ENCODE measurements at places on chromosomes 1 and 21.
A peak's percentile ranks its signal among the peaks of the same experiment; 100 is the strongest.

GRCh38 chr1:161080441-161081405 lies 8.6 kb downstream of the NECTIN4 start:
- ATAC-seq: no peak

GRCh38 chr1:55005351-55006140 lies 6.8 kb downstream of the BSND start:
- ATAC-seq: no peak

GRCh38 chr21:35565204-35565611 lies 495.1 kb downstream of the SETD4 start:
- no peak for ATAC-seq

- no peak for ATAC-seq
These were observed 56.1 kb downstream of the KCTD3 start for GRCh38 chr1:215623162-215623561.

GRCh38 chr21:22395965-22396364 lies 1397.8 kb downstream of the NCAM2 start:
- ATAC-seq: no peak

DNA sequence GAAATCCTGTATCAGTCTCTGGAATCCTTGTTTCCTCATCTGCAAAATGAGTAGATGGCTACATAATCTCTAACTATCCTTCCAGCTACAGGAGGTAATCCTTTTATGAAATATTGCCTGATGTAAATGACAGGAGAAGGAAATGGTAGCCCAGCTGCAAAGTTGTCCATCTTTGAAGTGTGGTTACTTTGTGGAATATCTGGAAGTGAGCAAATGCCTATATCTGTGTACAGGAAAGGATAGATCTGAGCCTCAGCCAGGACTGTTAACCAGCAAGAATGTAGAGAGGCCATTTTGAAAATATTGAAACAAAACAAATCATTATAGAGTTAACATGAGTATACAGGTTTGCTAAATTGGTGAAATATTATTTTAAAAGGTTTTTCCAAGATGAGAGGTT lies 74.8 kb upstream of the BMP8A start:
- no peak for ATAC-seq

DNA sequence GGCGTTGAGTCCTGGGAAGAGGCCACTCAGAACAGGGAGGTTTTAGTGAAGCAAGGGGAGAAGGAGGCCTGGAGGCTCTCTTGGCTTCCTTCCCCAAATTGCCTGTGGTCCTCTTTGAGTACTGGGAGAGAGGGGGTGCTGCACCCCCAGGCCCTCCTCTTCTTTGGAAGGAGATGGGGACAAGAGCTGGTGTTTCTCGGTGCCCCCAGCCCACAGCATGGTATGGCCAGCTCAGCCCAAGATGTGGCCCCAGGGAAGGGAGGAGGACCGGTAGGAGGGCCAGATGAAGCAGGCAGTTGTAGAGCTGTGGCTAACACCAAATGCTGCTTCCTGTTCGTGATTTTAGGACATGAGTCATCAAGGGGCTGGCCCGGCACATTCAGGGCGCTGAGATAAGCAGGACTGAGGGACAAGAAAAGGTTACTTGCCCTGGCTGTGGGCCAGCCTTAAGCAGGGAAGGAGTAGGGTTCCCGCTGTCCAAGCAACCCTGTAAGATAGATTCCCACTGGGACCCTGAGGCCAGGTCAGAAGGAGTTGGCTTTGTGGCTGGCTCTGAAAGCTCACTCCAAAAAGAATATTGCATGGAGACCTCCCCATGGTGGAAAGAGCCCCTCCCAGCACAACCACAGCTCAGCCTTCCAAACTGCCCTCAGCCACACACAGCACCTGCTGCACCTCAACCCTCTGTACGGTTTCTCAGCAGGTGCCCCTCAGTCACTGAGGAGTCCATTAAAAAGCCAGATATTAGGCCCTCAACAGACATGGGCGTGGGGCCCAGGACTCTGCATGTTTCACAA lies 4.9 kb upstream of the TNFRSF1B start:
- ATAC-seq: peak; percentile 92

GRCh38 chr1:84928979-84929378 lies 36.0 kb upstream of the LPAR3 start:
- no peak for ATAC-seq

Data from stimulated activated memory B cell treated with anti-CD40 and anti-IgM and Interleukin-4, amounts not matched to agents 10 μg/mL and 1 μg/mL and 100 μg/mL, for 72 hours (primary cell).